ENCODE measurements at places on chromosomes 11 and 22. TPM values are rescaled to one million over a fixed set of nuclear protein-coding genes. Genes with fewer than 3 reads are reported as not detected.

GRCh38 chr11:20459865-20460264 is 72.3 kb downstream of the PRMT3 start:
- no peak for DNase-seq

Gene TRIM29
- polyA plus RNA-seq = not detected

Gene AMPD3
- polyA plus RNA-seq = 18.1 TPM

Gene C11orf65
- 0.54 TPM for polyA plus RNA-seq

DNA sequence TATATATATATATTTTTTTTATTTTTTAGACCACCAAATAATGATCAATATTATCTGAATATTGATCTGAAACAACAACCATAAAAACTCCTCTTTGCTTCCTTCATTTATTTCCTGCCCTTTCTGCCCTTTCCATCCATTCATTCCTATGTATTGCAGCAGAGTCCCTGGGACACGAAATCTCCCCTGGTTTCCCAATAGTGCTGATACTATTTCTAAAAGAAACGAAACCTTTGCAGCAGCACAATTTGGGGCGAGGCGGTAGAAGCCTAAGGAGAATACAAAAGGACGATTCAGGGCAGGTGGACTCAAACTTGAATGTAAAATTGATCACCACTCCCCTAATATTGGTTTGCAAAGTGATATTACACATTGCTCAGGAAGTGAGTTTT is 16.9 kb upstream of the AMOTL1 start:
- DNase-seq = no peak

- DNase-seq = peak; percentile 69
Measured at GRCh38 chr11:12070446-12071267, 39.7 kb upstream of the MICAL2 start.

Measured in fibroblast of lung (primary cell).